ENCODE measurements at places on chromosomes 16 and 17.

DNA sequence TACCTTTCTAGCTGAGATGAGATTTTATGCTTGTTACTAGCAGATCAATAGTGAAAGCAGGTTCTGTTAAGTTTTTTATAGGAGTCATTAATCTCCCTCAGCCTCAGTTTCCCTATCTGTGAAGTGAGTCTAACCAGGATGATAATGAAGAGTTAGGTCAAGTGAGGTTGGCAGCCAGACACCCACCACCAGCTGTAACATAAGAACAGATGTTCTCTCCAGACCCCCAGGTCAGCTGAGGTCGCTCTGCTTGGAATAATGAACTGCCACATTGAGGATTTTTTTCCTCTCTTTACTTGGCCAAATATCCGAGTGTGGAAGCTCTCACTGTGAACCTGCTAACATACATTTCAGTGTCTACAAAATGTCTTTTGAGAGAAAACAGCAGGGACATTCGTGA is 389.6 kb downstream of the WWOX start:
- no peak for DNase-seq

DNA sequence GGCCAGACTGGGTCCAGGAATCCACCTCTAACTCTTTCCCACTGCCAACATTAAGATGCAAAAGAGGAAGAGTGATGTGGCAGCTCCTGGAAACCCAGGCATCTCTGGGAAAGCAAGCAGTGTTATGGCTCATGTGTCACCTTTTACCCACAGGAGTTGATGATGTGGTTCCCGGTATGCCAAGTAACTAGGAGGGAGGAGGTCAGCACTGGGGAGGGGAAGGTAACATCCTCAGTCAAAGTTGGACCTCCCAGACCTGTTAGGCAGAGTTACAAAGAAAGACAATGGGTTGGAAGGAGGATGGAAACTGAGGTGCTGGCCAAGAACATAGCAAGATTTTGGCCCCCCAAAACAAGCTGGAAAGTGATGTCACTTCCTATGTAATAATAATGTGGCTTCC is 11.4 kb downstream of the KRABD2 start:
- DNase-seq, result no peak

DNA sequence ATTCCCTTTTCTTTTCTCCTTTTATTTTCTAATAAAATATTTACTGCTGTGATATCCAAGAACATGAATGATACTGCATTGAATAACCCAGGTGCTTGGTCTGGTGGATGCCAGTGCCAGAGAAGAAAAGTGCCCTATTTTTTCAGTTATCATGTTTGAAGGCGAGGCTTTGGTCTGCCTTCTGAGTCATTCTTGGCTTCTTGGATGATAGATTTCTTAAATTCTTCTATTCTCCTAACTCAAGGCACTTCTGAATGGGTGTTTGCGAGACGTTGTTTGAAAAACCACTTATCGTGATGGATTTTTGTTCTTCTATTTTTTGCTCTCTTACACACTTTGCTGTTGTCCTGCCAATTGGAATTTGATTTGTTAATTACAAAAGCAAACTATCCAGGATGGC is 66.7 kb downstream of the FTO start:
- no peak for DNase-seq

GRCh38 chr16:878072-878784 is 77.7 kb upstream of the GNG13 start:
- DNase-seq, result no peak

DNA sequence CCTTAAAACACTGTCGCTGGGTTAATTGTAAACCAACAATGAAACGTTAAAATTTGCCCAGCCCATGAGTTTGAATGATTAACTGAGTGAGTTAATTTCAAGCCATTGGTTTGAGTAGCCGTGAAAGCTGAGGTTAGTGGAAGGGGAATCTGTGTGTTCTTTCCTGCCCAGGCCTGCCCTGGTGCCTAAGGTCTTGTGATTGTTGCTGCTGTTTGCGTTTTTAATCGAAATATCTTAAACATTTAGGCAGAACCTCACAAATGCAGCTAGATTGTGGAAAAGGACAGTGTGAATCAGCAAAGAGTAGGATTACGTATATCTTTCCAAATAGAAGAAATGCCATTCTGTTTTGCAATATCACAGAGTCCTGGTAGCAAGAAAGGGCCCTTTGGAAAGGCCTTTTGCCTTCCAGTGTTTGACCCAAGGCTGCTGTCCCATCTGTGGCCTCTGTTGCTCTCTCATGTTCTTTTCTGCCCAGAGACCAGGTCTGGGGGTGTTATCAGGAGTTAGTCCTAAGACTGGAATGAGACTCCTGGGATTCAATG is 113.8 kb downstream of the MSI2 start:
- peak; percentile 21 for DNase-seq

GRCh38 chr16:67464565-67464964 is 16.4 kb downstream of the ATP6V0D1 start:
- DNase-seq, result no peak

- DNase-seq, result no peak
These were observed 5.6 kb upstream of the MTSS2 start for GRCh38 chr16:70691223-70692129.

GRCh38 chr17:349666-350065 is 2.9 kb downstream of the RPH3AL start:
- DNase-seq, result no peak

DNA sequence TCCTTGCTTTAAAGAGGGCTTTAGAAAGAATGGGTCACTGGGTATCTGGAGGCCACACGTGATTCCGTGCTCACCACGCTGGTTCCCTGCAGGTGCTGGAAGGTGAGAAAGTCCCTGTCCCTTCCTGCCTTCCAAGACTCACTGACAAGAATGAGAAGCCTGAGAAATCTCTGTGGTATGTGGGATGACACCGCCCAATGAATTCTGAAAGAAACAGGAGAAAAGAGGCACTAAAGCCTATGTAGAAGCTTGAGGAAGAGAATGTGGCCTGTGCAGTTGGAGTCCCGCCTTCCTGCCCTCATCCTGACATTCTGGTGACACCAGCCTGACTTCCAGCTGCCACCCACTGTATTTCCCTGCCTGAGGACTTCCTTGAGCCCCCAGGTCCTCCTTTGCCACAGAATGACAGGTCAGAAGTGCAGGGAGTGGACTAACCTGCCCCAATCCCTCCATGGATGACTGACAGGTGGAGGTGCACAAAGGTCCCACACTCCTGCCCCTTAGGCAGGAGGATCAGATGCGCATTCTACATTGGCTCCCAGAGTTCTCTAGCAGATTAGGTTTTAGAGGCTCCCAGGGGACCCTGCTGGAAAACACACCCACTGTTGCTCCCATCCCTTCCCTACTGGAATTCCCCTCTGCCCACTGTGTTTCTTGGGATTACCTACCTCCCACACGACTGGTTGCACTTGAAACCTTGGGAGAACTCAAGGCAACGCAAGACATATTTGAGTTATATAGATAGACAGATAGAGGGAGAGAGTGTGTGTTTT is 38.6 kb upstream of the TENT4B start:
- DNase-seq, result peak; percentile 1

DNA sequence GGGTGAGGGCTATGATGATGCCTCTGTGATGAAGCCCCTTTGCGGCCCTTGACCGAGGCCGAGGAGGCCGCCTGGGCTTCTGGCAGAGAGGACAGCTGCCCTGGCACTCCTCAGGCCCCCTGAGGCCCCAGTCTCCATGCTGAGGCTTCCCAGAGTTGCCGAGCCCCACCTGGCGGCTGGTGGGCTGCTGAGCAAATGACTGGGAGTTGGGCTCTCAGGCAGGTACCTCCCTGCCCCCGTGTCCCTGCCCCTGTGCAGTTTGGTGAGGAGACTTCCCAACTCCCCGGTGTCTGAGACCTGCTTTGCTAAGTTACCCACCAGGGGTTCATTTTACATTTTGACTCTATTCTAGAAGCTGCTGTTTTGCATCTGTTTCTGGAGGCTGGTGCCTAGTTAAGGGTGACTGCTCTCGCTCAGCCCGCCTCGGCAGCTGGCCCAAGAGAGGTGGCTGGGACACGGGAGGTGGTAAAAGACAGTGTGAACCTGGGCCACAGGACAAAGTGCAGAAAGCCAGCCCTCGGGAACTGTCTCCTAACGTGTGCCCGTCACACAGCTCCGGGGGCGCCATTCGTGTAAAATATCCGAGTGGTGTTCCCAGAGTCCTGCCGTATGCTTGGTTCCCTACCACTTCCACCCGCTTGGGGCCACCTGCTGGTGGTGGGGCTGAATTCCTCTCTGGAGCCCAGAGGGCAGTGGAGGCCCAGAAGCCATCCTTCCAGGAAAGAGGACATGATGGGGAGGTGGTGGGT is 134.5 kb downstream of the RAB11FIP4 start:
- no peak for DNase-seq

DNA sequence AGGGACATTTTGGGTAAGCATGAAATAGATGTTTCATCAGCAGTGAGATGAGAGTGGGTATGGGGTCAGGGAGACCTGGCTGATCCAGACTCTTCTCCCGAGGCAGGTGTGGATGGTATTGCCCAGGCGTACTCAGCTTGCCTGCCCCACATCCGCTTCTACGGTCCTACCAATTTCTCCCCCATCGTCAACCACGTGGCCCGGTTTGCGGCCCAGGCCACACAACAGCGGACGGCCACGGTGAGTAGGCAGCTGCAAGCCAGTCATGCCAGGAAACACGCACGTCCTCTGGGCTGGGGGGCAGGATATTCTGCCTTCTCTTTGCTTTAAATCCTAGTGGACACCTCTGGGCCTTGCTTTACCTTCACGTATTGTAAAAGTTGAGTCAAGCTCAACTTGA is 44.7 kb downstream of the CPNE2 start:
- no peak for DNase-seq

DNA sequence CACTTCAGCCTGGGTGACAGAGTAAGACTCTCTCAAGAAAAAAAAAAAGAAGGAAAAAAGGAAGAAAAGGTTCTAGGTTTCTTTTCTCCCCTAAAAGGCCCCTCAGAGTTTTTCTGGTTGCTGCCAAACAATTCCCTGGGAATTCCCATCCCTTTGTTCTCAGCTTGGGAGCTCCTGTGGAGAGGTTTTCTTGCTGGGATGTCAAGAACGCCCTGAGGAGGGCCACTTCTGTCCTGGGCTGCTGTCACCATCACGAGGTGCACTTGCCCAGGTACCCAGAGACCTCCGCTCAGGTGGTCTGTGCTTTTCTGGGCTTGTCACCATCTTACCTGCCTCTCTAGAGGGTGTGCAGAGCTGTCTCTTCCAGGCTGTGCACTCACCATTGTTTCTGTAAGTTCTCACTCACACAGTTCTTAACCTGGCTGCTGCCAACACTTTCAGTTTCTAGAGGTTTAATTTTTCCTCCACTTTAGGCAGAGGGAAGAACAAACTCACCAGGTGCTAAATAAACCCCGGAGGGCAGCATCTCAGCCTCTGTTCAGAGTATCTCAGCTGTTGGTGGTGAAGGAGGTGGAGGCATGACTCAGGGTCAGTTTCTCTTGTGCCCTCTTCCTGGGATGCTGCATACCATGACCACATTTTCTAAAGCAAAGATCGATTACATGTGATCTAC is 2.4 kb upstream of the COX6A2 start:
- no peak for DNase-seq

DNA sequence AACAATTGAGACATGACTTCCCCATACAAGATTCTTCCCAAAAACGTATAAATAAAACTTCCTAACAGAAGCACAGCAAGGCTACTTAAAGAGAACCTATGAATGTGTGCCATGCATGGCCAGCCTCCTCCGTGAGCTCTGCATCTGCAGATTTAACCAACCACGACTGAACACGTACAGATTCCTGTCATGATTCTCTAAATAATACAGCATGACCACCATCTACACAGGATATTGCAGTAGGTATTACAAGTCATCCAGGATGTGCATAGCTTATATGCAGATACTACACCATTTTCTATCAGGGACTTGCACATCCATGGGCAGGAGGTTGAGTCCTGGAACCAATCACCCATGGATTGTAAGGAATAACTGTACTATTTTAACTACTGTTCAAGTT is 1.4 kb upstream of the QRICH2 start:
- DNase-seq, result no peak

GRCh38 chr17:80253631-80254395 is 6.8 kb upstream of the RNF213 start:
- no peak for DNase-seq

DNA sequence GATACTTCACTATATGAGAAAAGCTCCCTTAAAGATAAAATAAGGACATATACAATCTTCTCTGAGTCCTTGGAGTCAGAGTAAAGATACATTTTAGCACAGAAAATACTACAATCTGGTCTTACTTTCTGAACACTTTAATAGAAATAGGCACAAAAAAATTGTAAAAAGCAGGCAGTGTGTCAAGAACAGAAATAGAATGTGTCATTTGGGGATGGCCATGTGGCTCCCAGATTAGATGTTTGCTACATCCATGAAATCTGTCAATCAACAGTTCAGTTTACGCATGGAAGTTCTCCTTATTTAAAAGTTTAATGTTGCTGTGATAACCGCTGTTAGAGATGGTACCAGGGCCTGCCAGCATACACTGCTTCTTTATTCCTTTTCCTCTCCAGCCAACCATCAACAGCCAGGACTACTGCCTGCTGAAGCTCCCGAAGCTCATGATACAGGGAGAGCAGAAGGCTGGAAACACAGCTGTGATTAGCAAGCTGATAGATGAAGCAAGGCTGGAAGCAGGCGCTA is 278.5 kb downstream of the CEP112 start:
- no peak for DNase-seq

DNA sequence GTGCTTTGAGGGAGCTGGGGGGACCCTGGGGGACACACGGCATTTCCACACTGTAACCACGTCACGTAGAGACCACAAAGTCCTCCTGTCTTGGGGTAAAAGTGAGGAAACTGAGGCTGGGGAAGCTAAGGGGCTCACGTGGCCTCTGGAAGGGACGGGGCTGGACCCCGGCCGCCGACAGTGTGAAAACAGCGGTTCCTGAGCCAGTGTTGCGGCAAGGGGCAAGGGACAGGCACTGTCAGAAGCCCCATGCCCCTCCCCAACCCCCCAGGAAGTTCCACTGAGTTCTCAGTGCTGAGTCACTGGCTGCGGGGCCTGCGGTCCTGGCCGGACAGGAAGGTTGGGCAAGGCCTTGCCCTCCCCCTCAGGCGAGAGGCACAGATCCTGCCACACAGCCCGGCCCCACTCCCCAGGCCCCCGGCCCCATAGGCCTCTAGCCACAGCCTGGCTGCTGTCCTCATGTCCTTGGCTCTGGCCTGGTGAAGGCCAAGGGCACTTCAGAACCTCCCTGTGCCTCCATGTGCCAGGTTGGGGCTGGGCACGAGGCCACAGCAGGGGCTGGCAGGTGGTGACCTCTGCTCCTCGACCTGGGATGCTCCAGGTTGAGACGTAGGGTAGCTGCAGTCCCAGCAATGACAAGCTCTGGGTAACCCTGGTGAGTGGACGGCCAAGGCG is 5.0 kb upstream of the CCDC57 start:
- no peak for DNase-seq

GRCh38 chr17:38729368-38729885 is 714 bp upstream of the CISD3 start:
- DNase-seq, result no peak

DNA sequence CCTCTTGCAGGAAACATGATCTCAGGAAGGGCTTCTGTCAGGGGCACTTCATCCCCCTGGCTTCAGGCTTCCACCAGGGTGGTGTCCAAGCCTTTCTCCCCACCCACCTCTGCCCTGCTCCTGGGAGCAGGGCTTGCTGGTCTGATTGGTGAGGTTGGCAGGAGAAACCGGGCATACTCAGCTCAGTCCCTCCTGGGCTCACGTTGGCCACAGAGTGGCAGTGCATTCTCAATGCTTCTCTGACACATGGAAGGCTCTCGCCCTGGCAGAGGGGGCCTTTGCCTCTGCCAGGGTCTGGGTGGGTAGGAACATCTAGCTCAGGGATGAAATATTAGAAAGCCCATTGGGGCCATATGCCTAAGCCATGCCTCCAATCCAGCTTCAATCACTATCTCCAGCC is 142.8 kb downstream of the AXIN2 start:
- DNase-seq, result no peak
